ENCODE measurements at places on chromosomes 5 and 9. TPM values are rescaled to one million over a fixed set of nuclear protein-coding genes. Genes with fewer than 3 reads are reported as not detected.

Gene NKD2
- 16.5 TPM for polyA plus RNA-seq

Gene PCDHAC2
- polyA plus RNA-seq = 0.61 TPM

DNA sequence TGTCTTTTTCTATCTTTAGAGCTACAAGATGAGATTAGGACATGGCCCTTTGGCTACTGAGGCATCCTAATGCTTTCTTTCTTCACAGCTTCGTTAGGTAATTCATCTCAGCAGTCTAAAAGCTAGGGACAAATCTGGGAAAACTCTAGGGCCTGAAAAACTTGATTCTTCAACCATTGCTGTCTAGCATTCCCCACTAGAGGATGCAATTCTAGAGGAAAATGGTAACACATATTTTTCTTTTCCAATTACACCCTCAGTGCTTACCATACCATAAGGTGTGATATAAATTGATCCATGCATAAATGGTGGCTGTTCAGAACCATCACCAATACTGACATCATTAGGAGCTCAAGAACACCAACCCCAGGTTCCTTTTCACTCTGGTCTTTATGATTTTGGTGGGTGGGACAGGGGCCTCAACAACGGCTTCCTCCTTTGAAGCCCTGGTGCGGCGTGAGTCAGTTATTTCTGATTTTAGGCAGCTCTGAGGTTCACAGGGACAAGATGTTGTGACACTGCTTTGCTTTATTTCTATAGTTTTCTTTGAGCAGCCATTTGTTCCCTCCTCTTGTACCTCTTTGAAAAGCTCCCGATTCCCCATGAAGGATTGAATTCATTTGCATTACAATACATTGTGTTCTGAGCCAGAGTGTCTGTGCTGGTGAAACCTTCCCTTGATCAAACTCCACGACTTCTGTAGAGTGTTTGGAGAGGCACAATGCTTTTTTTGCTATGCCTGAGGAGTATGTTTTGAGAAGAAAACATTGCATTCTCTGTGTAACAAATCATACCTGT is 526.0 kb upstream of the TRPC7 start:
- no peak for DNase-seq

DNA sequence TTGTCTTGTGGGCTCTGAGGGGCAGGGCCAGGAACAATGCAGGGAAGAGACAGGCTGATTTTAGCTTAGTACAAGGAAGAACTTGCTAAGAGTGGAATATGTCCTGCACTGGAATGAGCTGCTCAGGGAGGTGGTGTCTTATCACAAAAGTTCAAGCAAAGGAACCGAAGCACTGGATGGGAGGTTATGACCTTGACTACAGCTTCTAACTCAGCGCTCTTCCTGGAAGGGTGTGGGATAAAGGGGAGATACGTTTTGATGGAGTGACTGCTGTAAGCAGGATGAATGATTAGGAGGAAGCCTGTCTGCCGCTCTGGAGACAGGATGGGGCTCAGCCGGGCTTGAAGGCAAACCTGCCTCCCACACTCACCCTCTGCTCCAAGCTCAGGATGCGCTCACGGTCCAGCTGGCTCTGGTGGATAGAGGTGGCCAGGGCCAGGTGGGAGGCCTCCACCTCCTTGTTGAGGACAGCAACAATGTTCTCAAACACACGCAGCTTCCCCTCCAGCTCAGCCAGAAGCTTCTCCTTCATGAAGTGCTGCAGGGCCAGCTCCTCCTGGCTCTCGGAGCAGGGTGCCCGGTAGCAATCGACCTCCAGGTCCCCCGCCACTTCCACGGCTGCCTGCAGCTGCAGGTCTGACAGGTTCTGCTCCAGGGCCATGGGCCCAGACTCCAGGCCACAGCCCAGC is 13.5 kb downstream of the TRAF1 start:
- DNase-seq = no peak

GRCh38 chr9:19769213-19769612 is 19.6 kb downstream of the SLC24A2 start:
- no peak for DNase-seq

Gene CCDC187
- polyA plus RNA-seq = 1.4 TPM

DNA sequence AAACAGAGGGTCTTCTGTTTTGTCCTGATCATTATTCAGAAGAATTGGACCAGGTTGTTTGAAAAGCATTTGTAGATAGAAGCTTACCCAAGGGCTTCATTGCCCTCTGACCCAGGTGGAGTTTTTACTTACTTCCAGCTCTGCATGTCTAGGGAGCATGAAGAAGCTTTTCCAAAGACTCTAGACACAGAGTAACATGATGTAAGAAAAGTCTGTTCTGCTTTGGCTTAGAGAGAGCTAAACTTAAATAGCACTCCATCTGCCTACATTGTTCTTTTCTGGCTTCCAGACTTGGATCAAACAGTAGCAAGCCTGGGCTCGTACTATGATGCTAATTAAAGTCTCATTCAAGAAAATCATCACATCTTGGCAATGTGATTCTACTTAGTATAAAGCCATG is 112.1 kb downstream of the SNCAIP start:
- no peak for DNase-seq

DNA sequence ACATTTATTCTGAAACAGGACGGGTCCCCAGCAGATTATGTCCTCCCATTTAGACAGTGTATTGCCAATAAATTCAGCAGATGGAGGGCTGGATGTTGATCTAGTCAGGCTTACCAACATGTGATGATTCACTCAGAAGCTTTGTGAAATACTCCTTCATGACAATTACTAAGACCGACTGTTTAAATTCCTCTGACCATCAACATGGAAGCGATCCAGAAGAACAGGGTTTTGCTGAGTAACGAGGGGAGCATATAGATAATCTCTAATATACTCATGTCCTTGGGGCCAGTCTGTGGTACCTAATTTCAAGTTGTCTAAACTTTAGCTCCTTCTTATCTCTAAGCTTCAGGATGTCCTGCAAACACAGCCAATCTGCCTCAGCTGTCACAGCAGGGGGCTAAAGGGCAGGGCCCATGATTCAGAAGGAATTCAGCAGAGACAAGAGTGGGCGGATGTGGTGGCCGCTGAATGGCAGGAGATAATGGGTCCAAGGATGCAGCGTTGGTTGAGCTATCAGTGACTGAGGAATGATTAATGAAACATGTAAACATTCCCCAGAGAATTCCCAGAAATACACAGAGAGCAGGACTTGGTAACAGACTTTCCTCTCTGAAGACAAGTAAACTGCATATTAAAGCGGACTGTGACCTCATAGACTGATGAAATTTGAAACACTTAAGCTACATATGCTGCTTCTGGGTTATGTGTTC is 109.4 kb downstream of the ANKRD55 start:
- DNase-seq = no peak

GRCh38 chr5:3179220-3179619 is 416.4 kb upstream of the IRX1 start:
- no peak for DNase-seq

- DNase-seq = peak; percentile 62
These were observed 96.5 kb upstream of the ADRA1B start for GRCh38 chr5:159819591-159820411.

Gene MZB1
- polyA plus RNA-seq = 1.0 TPM

GRCh38 chr9:114989600-114990410 is 59.4 kb upstream of the TNFSF8 start:
- DNase-seq = no peak

DNA sequence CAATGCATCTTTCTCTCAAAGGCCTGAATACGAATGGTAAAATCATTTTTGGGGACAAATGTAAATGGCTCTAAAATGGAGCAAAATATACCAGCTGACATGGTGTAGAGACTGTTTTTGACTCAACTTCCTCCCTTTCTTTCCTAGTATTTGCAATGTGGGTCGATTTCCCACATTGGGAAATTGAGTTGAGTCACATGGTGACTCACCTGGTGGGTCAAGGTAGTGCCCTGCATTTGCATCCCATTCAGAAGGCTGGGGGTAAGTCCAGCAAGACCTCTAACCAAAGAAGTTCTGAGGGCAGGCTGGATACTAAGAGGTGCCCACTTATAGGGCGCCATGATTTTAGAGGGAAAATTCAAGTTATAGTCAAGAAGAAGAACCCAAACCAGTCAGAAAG is 179.6 kb upstream of the MPDZ start:
- no peak for DNase-seq

DNA sequence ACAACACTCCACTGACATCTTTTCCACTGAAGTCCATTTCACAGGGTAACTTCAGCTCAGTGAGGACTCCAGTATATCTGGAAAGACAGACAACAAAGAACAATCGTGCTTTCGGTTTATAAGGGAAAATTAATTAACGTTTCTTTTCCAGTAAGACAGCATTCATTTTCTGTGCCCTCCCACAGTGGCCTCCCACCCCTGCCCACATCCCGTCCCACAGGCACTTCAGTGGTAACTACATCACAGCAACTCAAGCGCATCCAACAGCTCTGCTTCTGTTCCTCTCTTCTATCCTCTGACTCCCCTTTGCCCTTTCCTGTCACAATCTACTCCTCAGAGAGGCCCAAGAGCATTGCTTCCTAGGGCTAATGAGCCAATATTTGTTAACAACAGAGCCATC is 40.3 kb downstream of the GLDC start:
- no peak for DNase-seq

Gene STK32A
- 13.4 TPM for polyA plus RNA-seq

Gene DIRAS2
- 4.7 TPM for polyA plus RNA-seq

DNA sequence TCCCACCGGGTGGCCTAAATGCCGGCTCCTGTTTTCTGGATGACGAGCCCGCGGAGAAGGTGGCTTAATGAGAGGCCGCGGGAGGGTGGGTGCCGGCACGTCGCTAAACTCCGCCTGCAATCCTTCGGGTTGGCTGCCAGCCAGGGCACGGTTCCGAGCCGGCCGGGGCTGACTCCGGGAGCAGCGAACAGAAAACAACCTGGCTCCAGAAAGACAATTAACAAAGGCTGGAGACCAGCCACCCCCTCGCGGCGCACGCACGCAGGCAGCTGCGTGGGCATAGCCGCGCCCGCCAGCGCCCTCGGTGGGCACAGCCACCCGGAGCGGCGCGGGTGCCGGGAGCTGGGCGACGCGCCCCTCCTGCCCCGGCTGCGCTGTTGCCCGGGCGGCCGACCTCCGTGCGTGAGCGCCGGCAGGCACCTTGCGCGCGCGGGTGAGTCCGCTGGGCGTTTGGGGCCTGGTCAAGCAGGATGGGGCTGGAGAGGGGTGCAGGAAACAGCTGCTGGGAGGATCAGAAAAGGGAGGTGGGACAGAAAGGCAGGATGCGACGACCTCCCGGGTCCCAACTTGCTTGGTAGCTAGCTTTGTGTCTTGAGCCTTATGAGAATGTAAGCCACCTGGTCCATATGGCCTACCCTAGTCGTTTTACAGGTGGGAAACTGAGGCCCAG is at the start of gene ARHGEF37:
ARHGEF37 (plus strand) TSS at position 307 of the 670 bp plus-strand sequence. CDS start 16,272 bp downstream, outside the sequence.
- DNase-seq = no peak

- DNase-seq = no peak
These were observed 147.8 kb downstream of the MAST4 start for GRCh38 chr5:66744040-66744439.

DNA sequence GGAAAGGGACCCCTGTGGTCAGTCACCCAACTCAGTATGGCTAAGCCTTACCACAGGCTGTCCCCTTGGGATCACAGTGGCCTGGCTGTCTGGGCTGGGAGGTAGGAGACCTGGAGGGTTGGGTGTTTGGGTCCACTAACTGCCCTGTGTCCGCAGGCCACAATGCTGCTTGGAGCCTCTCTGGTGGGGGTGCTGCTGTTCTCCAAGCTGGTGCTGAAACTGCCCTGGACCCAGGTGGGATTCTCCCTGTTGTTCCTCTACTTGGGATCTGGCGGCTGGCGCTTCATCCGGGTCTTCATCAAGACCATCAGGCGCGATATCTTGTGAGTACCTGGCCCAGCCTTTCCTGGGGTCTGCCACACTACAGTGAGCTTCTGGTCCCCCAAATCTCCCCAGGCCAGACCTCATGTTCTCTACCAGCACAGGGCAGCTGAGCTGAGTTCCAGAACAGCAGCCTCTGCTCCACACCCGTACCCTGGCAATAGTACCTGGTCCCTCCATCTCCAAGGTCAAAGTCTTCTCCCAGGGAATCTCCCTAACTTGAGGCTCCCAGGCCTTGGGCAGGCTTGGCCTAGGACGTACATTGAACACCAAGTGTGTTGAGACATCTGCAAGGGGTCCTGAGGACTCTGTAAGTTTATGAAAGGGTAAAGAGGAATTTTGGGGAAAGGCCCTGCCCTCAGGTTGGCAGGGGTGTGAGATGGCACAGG is 2.8 kb downstream of the SLC27A4 start:
- no peak for DNase-seq

DNA sequence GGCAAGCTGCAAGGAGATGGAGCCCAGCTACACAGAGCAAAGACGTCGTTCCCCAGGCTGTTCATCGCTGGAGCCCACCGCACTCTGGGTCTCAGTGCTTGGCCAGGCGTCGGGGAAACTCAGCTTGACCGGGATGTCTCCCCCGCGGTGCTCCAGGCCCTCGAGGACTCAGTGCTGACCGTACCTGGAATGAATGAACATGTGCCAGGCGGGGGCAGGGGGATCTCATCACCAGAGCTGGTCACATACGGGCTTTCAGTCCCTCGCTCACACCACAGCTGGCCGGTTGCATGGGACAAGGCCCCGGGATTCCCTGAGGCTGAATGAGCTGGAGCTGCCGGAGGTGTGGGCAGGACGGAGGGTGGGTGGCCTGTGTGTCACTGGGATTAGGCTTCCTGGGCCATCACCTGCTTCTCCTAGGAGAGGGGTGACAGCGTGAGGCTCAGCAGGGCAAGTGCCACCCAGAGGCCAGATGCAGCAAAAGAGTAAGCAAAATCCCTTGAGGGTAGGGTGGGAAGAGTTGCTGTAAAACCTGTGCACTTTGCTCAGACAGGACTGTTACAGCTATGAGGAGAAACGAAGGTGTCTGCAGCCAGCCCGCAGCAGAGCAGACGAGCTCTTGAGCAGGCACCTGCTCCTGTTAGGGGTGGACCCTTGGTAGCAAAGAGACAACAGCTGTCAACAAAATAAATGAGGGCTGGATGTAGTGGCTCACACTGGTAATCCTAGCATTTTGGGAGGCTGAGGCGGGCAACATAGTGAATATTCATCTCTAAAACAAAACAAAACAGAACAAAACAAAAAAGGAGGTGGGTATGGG is 70.7 kb upstream of the RAPGEF1 start:
- no peak for DNase-seq

DNA sequence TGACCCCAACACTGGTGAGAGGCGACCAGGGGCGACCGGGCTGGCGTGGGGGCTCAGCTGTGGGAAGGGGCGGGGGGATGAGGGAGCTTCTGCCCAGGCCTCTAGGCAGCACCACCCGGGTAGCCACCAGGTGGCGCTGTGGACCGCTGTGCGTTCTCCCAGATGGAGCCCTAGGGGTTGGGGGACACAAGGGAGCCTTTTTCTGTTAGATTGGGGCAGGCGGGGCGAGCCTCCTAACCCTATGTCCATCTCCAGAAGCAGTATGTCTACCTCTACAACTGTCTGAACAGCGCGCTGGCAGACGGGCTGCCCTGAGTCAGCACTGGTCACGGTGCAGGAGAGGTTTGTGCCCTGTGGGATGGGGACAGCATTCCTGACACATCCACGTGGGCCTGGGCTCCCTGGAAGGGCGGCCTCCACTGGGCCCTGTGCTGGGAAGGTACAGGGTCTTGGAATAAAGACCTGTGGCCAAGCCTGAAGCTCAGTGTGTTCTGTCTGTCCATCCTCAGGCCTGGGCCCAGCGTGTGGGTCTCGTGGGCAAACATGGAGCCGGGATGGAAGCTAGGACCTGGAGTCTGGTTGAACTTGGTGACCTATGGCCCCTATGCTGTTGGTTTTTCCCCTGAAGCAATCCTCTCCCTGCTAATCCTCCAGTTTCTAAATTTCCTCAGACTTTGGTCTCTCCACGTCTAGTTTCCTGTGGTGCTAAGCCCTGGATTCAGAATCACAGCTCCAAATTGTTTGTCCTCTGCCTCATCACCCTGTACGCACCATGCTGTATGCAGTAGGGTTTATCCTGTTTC is 23.1 kb upstream of the SPTLC1 start:
- DNase-seq = no peak

Data from right renal cortex interstitium (tissue), 3 donors.